ENCODE measurements at places on chromosomes 11 and 22.
A peak's percentile ranks its signal among the peaks of the same experiment; 100 is the strongest.

- peak; percentile 59 for DNase-seq
Measured at GRCh38 chr11:114291381-114291780, 4.8 kb upstream of the NNMT start.

GRCh38 chr11:118791961-118792569 lies 1.1 kb upstream of the DDX6 start:
- peak; percentile 39 for DNase-seq

GRCh38 chr11:120219232-120219937 lies 8.6 kb downstream of the OAF start:
- DNase-seq: no peak

- DNase-seq: peak; percentile 27
Measured at GRCh38 chr22:27820896-27821866, 19.6 kb upstream of the MN1 start.

- no peak for DNase-seq
Measured at GRCh38 chr11:105693075-105693759, 83.3 kb downstream of the GRIA4 start.

GRCh38 chr11:107859459-107860239 lies 1.1 kb upstream of the SLC35F2 start:
- peak; percentile 59 for DNase-seq

- DNase-seq: no peak
Measured at GRCh38 chr11:47854667-47855066, 6.5 kb upstream of the NUP160 start.

GRCh38 chr11:34696862-34697261 lies 76.0 kb downstream of the EHF start:
- DNase-seq: no peak

GRCh38 chr11:10541561-10541930 lies 559 bp upstream of the RNF141 start:
- DNase-seq: no peak

DNA sequence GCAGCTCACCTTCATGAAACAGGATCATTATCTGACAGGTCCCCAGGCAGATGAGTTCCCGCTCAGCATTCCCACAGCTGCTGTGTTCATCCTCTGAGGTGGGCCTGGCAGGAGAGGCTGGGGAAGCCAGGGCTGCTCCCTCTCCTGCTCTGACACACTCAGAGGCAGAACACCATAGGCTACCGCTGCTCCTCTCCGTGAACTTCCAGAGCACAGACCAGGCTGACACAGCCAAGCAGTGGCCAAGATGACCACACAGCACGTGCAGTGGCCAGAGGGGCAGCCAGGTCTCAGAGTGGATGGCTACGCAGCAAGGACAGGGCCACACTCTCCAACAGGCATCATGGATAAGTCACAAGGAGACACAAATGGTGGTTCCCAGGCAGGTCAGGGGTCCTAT lies 8.5 kb downstream of the PRODH start:
- DNase-seq: no peak

GRCh38 chr11:128669506-128670270 lies 24.2 kb upstream of the FLI1 start:
- no peak for DNase-seq
